ENCODE measurements at places on chromosomes 6 and 20.
A peak's percentile ranks its signal among the peaks of the same experiment; 100 is the strongest.

- no peak for DNase-seq
Observed at GRCh38 chr20:13259921-13260320, 38.8 kb downstream of the ISM1 start.

GRCh38 chr20:40268321-40269075, 420.5 kb downstream of the MAFB start:
- DNase-seq: no peak

DNA sequence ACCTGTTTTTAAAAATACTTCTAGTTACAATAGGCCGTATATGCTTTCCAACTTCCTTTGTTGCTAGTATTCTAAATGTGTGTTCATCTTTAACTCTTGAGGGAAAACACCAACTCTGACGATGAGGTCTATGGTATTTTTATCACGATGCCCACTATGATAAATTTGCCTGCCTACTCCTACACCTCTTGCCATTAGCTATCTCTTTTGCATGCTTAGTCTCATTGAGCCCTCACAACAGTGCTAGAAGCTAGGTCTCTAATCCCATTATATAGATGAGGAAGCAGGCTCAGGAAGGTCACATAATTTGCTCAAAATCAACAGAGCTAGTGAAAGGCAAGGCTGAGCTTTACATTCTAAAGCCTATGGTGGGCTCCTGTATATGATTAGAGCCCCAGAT, 13.2 kb downstream of the AAR2 start:
- no peak for DNase-seq

DNA sequence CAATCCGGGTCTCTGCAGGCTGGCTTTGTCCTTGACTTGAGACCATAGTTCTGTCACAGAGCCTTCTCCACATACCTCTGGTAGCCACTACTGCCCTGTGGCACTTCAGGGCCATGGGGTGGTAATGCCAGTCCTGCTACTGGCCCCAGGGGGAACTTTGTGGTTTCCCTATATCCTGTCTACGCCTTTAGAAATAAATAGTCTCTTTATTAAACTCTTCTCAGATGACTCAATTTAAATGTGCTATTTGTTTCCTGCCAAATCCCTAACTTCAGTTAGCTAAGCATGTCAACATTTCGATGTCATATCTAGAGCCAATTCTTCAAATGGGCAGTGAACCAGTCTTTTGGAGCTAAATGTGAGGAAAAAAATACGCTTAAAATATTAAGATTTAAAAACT, 60.1 kb downstream of the SEL1L2 start:
- DNase-seq: no peak

GRCh38 chr6:7919871-7920270, 9.3 kb upstream of the TXNDC5 start:
- peak; percentile 58 for DNase-seq

DNA sequence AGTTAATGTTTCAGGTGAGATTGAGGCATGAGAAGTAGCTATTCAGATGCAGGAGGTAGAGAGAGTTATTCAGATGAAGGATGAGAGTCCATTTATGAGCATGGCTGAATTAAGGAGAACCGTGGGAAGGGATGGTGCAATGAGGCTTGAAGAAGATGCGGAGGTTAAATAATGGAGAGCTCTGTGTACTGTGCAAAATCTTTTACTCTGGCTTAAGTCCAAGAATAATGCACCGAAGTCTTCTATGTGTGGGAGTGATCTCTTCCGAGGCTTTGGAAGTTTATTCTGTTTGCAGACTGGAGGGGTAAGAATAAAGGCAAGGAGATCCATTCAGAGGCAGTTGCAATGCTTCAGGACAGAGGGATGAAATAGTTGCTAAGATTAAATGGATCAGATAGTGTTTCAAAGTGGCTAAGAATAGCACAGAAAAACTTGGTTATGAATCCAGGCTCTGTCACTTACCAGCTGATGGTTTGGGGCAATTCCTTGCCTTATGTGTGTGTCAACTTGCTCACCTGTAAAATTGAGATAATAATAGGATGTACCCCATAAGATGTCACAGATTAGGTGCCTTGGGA, 467.1 kb downstream of the HDGFL1 start:
- DNase-seq: no peak

- no peak for DNase-seq
Observed at GRCh38 chr6:1316489-1316971, 4.6 kb downstream of the FOXQ1 start.
